Myometrial cell (primary cell): ENCODE measurements at places on chromosomes 3 and 15. TPM values are rescaled to one million over a fixed set of nuclear protein-coding genes. Genes with fewer than 3 reads are reported as not detected.

BMF gene
- 0.35 TPM in 1 of 2 replicates, not detected in the other for total RNA-seq

COL6A5 gene
- not detected in 2 replicates for total RNA-seq

HIGD2B gene
- not detected in 2 replicates for total RNA-seq

MGA gene
- total RNA-seq, result 7.5 and 10.6 TPM in 2 replicates

ACAN gene
- not detected in 2 replicates for total RNA-seq

APOD gene
- total RNA-seq, result 5.5 and 9.2 TPM in 2 replicates
